ENCODE measurements at places on chromosomes 6 and 20.

- DNase-seq = no peak
Measured at GRCh38 chr6:89675949-89676748, 37.6 kb upstream of the LYRM2 start.

- no peak for DNase-seq
Measured at GRCh38 chr6:11968241-11968806, 43.8 kb upstream of the HIVEP1 start.

DNA sequence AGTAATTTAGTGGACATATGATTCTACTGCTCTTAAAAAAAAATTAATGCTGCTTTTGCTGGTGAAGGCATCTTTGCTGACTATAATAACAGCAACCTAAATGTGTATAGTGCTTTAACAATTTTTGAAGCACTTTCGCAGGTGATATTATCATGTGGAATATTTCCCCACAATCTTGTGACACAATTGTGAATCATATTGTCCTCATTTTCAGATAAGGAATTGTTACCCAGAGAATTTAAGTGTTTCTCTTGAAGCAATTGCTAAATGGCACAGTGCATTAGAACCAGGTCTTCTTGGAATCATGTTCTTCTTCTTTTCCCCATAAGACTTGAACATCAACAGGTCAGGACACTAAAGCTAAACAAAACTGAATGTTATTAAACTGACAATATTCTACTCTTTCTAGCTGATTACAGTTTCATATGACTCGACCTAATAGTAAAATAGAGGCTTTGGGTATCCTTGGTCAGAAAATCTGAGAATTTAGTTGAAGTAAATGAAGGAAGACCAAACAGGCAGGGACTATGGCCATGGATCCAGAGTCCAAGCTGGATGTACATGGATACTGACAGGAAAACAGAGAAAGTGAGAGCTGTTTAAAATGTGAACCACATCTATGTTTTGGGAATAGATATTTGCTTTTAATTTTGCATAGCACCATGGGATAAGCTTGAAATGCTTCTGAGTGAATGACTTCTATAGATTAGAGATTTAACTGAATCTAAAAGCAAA, 121.8 kb upstream of the SLC35B3 start:
- no peak for DNase-seq

- DNase-seq = no peak
Measured at GRCh38 chr6:68657374-68658139, 22.5 kb downstream of the ADGRB3 start.

- no peak for DNase-seq
Measured at GRCh38 chr6:157657754-157658153, 165.3 kb upstream of the SNX9 start.

GRCh38 chr6:14671261-14671681, 553.7 kb downstream of the CD83 start:
- no peak for DNase-seq

DNA sequence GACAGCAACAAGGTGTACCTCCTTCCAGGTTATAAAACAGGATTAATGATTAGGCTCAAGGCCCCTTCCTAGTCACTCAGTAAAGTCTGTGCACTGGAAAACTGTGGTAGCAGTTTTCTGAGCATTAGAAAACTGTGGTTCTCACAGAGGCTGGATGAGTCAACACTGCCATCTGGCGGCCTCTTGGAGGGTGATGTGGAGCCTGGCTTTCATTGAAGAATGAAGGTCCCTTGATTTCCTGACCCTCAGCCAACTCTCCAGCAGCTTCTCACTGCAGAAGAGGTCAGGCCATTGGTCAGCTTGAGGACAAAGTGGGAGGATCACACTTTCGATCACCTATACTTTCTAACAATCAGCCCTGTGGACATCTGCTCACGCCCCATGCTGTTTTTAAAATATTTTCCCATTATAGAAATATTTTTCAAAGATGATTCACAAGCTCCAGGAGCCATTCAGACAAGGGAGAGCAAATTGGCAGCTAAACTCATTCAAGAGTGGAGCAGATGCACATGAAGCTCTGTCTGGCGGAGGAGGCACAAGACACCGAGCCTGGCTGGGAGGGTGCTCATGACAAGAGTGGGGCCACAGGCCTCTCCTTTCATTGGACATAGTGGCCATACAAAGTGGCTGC, 23.2 kb downstream of the PSMB1 start:
- no peak for DNase-seq

DNA sequence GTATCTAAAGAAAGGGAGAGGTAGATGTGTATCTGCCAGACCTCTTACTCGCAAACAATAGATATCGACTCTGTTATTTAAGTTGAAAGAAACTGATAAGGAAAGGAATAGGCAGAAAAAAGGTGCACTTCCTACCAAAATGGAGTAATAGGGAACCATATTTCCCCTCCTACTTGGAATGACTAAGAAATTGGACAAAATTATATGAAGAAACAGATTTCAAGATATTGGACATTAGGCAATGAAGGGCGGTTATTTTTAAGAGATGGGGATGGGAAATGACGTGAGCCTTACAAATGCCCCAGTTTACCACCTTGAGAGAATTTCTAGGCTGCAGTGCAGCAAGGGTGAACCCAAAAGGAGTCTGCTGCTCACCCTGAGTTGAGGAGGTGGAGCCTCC, 108.9 kb downstream of the ADTRP start:
- no peak for DNase-seq

DNA sequence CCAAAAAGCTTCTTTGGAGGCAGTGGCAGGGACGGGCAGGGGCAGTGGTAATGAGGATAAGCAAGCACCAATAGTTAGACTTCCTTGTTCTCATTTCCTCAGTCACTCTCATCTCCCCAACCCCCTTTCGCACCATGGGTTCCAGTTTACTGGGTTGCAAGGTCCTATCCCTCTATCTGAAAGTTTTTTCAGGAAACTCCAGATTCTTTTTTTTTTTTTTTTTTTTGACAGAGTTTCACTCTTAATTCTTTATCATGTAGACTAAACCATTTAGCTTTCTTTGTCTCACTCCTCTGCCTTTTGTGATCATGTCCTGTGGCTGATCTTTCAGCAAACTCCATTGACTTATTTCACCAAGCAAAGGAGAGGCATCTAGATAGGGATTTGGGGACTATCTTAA, 51.4 kb upstream of the GMDS start:
- DNase-seq = no peak

GRCh38 chr6:53894091-53894490, 99.3 kb downstream of the LRRC1 start:
- peak; percentile 55 for DNase-seq

- no peak for DNase-seq
Measured at GRCh38 chr6:91718198-91718597, 1131.3 kb upstream of the MAP3K7 start.

DNA sequence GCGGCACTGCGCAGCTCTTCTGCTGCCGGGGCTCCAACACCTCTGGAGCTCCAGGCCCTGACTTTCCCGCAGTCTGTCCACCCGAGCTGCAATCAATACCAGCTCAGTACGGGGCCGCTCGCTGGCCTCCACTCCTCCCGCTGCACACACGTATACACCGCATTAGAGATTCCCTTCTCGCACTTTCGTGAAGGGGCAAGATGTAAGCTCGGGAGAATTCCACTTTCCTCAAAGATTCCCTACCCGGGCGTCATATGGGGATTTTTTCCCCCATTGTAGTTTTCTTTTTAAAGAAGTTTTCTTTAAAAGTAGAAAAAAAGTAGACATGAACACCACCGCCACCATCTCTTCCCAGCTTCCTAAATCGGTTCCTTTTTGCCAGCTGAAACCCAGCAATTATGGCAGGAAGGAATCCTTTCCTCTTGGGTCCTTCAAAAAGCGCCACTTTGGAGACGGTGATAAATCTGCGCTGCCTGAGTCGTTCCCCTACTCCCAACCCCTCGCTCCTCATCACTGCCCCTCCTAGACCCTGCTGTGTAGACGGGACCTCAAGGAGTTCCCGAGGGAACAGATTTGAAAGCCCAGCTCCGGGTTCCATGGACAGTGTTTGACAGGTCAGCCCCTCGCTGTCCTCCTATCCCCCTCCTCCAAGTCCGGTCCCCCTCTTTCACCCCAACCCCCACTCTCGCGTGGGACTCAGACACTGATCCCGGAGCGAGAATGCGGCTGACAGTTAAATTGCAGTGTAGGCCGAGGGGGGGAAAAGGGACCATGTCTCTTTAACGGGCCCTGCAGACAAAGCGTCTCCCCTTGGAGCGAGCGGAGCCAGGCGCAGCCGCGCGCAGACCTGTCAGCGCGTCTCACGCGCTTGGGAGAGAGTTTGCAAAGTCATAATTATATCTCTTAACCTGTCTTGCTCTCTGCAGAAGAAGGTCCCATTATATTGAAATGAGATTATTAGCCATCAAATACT, 39.5 kb downstream of the NCR2 start:
- no peak for DNase-seq

DNA sequence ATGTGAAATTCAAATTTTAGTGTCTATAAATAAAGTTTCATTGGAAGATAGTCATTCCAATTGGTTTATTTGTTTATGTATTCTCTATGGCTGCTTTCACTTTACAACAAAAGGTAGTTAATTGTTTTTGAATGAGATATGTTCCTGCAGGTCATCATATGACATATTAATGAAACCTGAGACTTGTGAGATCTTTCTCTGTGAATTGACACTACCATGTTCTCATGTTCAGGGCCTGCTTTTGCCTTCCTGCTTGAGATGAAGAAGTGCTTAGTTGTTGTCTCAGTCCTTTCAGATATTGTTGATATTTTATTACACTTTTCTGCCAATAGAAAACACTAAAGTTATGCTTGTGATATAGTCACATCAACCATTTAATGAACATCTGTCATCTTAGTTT, 132.5 kb downstream of the UTRN start:
- DNase-seq = no peak

DNA sequence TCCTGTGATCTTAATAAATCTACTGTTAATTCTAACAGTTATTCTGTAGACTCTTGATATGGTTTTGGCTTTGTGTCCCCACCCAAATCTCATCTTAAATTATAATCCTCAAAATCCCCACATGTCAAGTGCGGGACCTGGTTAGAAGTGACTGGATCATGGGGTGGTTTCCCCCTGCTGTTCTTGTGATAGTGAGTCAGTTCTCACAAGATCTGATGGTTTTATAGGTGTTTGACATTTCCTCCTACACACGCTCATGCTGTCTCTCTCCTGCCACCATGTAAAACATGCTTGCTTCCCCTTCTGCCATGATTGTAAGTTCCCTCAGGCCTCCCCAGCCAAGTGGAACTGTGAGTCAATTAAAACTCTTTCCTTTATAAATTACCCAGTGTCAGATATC, 10.5 kb upstream of the EPB41L2 start:
- DNase-seq = no peak

- no peak for DNase-seq
Measured at GRCh38 chr20:50819349-50819748, 24.5 kb downstream of the BCAS4 start.

DNA sequence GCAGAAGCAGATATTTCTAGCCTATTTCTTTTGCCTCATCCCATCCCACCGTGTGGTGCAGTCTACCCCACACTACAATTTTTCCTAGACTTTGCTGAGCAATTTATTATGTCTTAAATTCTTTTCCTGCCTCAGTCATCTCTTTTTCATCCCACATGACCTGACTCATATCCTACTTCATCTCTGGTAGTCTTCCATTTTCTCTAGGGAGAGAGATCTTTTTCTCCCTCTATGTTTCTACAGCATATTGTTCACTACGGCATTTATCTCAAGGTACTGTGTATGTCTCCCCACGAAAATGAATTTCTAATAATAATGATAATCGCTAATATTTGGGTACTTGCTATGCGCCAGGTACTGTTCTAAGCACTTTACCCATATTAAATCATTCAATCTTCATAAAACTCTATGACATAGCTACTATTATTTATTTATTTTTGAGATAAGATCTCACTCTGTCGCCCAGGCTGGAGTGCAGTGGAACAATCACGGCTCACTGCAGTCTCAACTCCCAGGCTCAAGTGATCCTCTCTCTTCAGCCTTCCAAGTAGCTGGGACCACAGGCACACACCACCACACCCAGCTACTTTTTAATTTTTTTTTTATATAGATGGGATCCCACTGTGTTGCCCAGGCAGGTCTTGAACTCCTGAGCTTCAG, 15.6 kb downstream of the PDSS2 start:
- DNase-seq = no peak

DNA sequence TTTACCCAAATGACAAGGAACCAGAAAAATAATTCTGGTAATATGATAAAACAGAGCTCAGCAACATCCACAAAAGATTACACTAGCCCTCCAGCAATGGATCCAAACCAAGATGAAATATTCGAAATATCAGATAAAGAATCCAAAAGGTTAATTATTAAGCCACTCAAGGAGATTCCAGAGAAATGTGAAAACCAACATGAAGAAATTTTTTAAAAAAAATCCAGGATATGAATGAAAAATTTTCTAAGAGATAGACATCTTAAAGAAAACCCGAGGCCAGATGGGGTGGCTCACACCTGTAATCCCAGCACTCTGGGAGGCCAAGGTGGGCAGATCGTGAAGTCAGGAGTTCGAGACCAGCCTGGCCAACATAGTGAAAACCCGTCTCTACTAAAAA, 124.4 kb downstream of the CDK19 start:
- DNase-seq = no peak

GRCh38 chr6:98454809-98455322, 379.5 kb upstream of the POU3F2 start:
- DNase-seq = peak; percentile 49

- DNase-seq = no peak
Measured at GRCh38 chr6:111668410-111668809, 62.7 kb upstream of the TRAF3IP2 start.

Measured in NCI-H187 treated with DMSO at 0.1 percent for 48 hours (cell line).